Hair follicular keratinocyte (primary cell): ENCODE measurements at places on chromosomes 5 and 9. TPM values are rescaled to one million over a fixed set of nuclear protein-coding genes. Genes with fewer than 3 reads are reported as not detected.

Gene BASP1
- 154 and 155 TPM in 2 replicates for total RNA-seq

Gene CCNO
- total RNA-seq: 8.5 and 8.8 TPM in 2 replicates

Gene LHFPL2
- 11.3 and 14.4 TPM in 2 replicates for total RNA-seq

Gene NUDT2
- total RNA-seq: 45.5 and 49.1 TPM in 2 replicates

Gene FOXE1
- total RNA-seq: 12.4 and 16.9 TPM in 2 replicates

Gene OSMR
- 27.3 and 42.9 TPM in 2 replicates for total RNA-seq

Gene SH3RF2
- total RNA-seq: 25.8 and 32.2 TPM in 2 replicates

Gene IL3
- not detected in 2 replicates for total RNA-seq

Gene MYMK
- total RNA-seq: not detected in 2 replicates

Gene DOCK2
- 0.27 and 1.3 TPM in 2 replicates for total RNA-seq

Gene LCN12
- total RNA-seq: not detected in 2 replicates

Gene CNTNAP3B
- 1.4 and 3.5 TPM in 2 replicates for total RNA-seq

Gene GPR21
- 0.08 and 0.47 TPM in 2 replicates for total RNA-seq

Gene NDUFB6
- 70.0 and 94.7 TPM in 2 replicates for total RNA-seq

Gene PCDHA10
- total RNA-seq: not detected in 2 replicates

Gene GADD45G
- 0.19 TPM in 1 of 2 replicates, not detected in the other for total RNA-seq

Gene DELE1
- total RNA-seq: 35.3 and 41.5 TPM in 2 replicates

Gene RASGRF2
- total RNA-seq: under 0.01 and 0.15 TPM in 2 replicates

Gene ZCCHC10
- 18.4 and 36.2 TPM in 2 replicates for total RNA-seq

Gene NUTM2F
- not detected in 2 replicates for total RNA-seq

Gene DNM1
- total RNA-seq: 0.16 and 0.27 TPM in 2 replicates

Gene HEMGN
- total RNA-seq: not detected in 2 replicates

Gene DPM2
- total RNA-seq: 13.4 and 20.5 TPM in 2 replicates

Gene LSM11
- total RNA-seq: 2.1 and 2.3 TPM in 2 replicates

Gene PLAC8L1
- total RNA-seq: 0.23 TPM in 1 of 2 replicates, not detected in the other

Gene ZDHHC21
- 1.4 and 3.3 TPM in 2 replicates for total RNA-seq

Gene BTNL8
- total RNA-seq: not detected in 2 replicates

Gene CER1
- total RNA-seq: not detected in 2 replicates

Gene MARCHF11
- not detected in 2 replicates for total RNA-seq

Gene FAT2
- 62.9 and 78.3 TPM in 2 replicates for total RNA-seq

Gene HTR4
- not detected in 2 replicates for total RNA-seq

Gene TAF1L
- not detected in 2 replicates for total RNA-seq

Gene CDC25C
- 5.2 and 11.9 TPM in 2 replicates for total RNA-seq

Gene CXXC5
- total RNA-seq: 4.2 and 4.9 TPM in 2 replicates

Gene LCN15
- not detected in 2 replicates for total RNA-seq

Gene OR1J4
- total RNA-seq: not detected in 2 replicates

Gene KCNV2
- total RNA-seq: not detected in 2 replicates

Gene FOXD1
- total RNA-seq: 3.3 and 6.6 TPM in 2 replicates
